Liver (tissue), 10 donors: ENCODE measurements at places on chromosomes 3 and 15. TPM values are rescaled to one million over a fixed set of nuclear protein-coding genes. Genes with fewer than 3 reads are reported as not detected.

MYH15 gene
- 0.08 TPM for total RNA-seq

ZCWPW2 gene
- 0.23 TPM for total RNA-seq

GOLGA8S gene
- 0.25 TPM for total RNA-seq

DNA sequence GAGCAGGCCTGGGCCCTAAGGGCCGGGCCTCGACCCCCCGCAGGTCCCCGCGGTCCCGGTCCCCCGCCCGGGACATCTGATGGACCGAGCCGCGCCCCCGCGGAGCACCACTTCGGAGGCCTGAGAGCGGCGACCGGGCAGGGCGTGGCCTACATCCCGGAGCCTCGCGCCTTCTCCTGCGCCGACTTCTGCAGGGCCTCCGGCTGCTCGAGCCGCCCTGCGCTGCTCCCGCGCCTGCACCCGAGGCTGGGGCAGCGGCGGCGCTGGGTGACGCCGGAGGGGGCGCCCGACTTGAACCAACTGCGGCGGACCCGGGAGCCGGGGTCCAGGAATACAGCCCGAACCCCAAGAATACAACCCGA lies 14.9 kb upstream of the GP9 start:
- no peak for DNase-seq

DNA sequence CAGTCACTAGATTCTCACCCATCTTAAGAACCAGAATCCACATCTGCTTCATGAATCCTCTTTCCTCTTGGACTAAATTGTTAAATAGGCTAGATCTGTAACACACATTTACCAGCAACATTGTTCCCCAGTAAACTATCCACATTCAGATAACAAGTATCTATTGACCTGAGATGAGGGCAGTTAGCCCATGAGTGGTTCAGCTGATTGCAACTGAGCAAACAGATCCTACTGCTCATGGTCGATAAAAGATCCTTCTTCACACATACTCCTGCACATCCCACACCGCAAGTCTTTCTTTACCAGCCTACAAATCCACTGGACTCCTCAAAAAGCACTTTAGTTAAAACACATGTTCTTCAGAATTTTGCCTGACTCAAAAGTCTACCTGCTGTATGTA lies 59.2 kb downstream of the UACA start:
- DNase-seq: no peak

GRCh38 chr15:52336529-52336928 lies 40.9 kb upstream of the MYO5C start:
- no peak for DNase-seq
